ENCODE measurements at places on chromosomes 5 and 9.

DNA sequence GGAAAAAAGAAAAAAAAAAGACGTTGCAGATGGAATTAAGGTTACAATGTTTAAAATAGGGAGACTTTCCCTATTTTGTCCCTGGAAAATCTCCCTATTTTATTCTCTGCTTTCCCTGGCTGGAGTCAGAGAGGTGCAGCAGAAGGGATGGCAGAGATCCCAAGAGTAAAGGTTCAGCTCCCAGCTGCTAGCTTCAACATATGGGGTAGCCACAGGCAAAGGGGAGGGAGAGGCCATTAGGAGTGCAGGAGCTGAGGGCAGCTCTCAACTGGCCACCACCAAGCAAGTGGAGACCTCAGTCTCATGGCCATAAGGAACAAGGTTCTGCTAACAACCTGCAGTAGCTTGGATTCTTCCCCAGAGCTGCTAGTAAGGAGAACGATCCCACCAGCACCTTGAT, 367.0 kb upstream of the DAP start:
- DNase-seq, result no peak

DNA sequence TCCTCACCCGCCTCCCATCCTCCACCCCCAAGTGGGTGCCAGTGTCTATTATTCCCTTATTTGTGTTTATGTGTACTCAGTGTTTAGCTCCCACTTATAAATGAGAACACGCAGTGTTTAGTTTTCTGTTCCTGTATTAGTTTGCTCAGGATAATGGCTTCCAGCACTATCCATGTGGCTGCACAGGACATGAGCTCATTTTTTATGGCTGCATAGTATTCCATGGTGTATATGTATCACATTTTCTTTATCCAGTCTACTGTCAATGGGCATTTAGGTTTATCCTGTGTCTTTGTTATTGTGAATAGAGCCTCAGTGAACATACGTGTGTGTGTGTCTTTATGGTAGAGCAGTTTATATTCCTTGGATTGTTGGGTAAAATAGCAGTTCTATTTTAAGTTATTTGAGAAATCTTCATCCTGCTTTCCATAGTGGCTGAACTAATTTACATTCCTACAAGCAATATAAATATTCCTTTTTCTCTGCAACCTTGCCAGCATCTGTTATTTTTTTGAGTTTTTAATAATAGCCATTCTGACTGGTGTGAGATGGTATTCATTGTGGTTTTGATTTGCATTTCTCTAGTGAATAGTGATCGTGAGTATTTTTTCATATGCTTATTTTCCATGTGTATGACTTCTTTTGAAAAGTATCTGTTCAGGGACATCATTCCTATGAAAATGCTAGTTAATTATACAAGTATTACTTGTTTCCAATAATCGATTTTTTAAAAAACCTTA, 164.0 kb upstream of the CCDC152 start:
- no peak for DNase-seq

DNA sequence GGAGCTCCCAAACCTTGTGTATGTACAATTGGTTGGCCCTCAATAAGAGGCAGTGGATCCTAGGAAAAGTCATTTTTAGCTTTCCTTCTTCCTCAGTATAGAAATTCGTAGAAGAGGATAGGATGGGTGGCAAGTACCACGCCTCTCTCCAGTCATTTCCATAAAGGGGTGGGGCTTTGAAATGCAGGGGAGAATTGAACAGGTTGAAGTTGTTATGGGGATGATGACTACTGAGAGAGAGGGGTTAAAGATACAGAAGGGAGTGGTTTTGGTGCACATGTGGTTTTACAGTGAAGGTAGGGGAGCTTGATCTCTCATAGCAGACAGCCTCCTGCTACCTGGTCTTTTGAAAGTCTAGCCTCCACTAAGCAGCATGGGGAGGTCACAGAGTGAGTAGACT, 54.4 kb upstream of the FAM120AOS start:
- no peak for DNase-seq

- DNase-seq, result no peak
Observed at GRCh38 chr5:132283423-132284043, 10.7 kb upstream of the SLC22A4 start.

- DNase-seq, result no peak
Observed at GRCh38 chr5:91797576-91797975, 414.5 kb upstream of the ARRDC3 start.

GRCh38 chr5:14504332-14504727, 77.3 kb upstream of the OTULINL start:
- no peak for DNase-seq

GRCh38 chr9:70949239-70949638, 172.2 kb downstream of the TRPM3 start:
- DNase-seq, result no peak

- no peak for DNase-seq
Observed at GRCh38 chr5:74966141-74967026, 86.0 kb downstream of the GCNT4 start.

GRCh38 chr5:80594810-80595209, 24.7 kb upstream of the ANKRD34B start:
- DNase-seq, result no peak

- no peak for DNase-seq
Observed at GRCh38 chr5:74275171-74275992, 365.1 kb downstream of the ENC1 start.

GRCh38 chr9:109166771-109167601, at the start of gene FRRS1L:
TSS of gene FRRS1L (minus strand) at chr9:109167249. CDS start at chr9:109167138, 111 bp downstream.
- no peak for DNase-seq

DNA sequence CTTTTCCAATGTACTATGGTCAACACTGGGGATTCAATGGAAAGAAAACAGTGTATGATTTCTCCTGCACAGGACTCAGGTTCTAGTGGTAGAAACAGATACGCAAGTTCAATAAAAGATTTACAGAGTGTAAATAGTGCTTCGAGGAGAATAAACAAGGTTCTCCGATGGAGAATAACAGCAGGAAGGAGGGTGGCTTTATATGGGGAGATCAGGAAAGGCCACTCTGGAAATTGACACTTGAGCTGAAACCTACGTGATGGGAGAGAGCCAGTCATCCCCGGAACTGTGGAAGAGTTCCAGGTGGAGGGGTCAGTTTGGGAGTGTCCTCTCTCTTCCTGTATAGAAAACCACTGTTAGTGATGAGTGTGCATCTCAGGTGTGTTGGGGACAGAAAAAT, 65.9 kb downstream of the GARNL3 start:
- no peak for DNase-seq

- DNase-seq, result no peak
Observed at GRCh38 chr9:98081477-98082219, 25.1 kb downstream of the NANS start.

DNA sequence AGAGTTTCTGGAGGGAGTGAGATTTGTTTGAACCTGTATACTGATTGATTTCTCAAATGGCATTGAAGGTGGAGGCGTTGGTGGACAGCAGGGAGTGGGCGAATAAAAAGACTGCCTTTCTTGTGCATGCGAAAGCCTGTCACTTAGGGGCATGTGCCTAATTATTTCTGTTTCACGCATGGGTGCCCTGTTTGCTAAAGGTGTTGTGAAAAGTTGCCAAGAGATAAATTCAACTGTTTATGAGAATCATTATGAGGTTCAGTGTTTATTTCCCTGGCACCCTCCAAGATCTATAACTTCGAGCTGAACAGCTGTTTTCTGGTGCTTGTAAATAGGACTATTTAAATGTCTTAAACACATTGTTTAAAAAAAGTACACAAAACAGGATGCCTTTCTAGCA, 67.4 kb upstream of the DMRTA1 start:
- DNase-seq, result no peak

DNA sequence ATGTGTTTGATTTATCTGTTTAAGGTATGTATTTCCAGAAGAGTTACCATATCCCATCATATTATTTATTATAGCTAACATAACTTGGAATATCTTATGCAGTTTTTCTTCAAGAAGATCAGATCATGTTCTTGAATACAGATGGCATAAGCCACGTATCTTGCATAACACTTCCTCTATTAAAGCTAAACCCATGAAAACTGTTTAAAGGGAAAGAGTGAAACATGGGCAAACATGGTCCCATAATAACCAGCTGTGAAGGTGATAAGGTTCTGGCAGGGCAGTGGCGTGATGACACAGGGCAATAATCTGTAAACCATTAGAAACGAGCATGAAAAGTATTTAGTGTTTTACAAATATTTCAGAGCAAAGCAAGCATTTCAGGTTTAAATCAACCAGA, 34.2 kb downstream of the EFNA5 start:
- DNase-seq, result no peak

DNA sequence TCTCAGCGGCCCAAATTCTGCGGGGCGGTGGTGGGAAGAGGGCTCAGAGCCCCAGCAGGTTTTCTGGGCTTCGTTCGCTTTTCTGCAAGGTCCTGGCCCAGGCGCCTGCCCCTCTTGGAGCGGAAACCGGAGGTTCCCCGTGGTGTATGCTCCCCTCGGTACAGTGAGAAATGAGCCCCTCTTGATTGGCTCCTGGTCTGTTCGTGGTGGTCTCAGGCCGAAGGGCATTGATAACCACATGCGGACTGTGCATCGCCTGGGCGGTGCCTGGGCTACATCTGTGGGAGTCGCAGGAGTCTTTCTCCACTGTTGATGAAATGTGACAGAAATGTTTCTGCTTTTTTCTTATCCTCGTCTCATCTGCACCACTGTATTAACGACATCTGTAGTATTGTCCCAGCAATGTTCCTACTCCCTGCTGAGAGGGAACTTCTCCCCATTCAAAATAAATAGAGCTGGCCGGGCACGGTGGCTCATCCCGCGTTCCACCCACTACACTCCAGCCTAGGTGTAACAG, 682 bp downstream of the MAN1B1 start:
- no peak for DNase-seq

DNA sequence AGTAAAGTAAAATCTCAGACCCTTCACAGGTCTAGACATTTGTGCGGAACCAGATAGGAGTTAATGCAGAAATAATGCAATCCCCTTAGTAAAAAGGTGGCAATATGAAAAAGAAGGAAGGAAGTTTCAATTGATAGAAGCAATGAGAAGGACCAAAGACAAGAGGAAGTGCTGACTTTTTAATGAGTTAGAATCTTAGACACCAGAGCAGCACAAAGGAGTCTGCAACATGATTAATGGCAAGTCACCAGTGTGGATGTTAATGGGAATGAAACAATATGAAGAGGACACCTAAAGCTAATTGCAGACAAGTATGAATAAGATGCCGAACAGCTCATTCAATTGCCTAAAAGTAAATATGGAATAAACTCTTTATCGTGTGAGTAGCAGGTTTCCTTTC, 50.9 kb downstream of the MEGF9 start:
- DNase-seq, result no peak

- no peak for DNase-seq
Observed at GRCh38 chr5:154112255-154112654, 73.5 kb downstream of the MFAP3 start.

GRCh38 chr9:126956917-126957686, 42.5 kb downstream of the RALGPS1 start:
- DNase-seq, result no peak

- no peak for DNase-seq
Observed at GRCh38 chr9:93057042-93057702, 1.3 kb upstream of the SUSD3 start.

DNA sequence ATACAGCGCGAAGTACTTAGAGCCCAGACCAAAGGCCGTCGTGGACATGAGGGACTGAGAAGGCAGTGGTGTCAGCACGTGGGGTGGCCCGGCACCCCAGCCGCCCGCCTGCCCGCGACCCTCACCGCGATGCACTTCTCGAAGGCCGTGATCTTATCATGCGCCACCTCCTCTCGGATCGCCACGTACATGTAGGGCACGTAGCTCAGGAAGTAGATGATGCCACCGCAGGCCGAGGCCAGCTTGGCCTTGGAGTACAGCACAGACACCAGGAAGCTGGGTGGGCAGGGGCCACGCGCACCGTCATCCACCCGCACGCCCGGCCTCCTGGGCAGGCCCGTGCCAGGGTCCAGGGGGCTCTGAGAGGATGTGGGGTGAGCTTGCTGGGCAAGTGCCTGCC, 11.0 kb downstream of the ABCA2 start:
- no peak for DNase-seq

- no peak for DNase-seq
Observed at GRCh38 chr5:123448017-123448617, 24.9 kb upstream of the CEP120 start.

GRCh38 chr5:58258984-58259684, 200.8 kb downstream of the PLK2 start:
- no peak for DNase-seq

- DNase-seq, result no peak
Observed at GRCh38 chr5:30147976-30148375, 1045.5 kb upstream of the CDH6 start.

GRCh38 chr5:107817951-107818350, 147.2 kb upstream of the EFNA5 start:
- no peak for DNase-seq

GRCh38 chr5:139692679-139693308, 44.6 kb downstream of the CXXC5 start:
- DNase-seq, result no peak

DNA sequence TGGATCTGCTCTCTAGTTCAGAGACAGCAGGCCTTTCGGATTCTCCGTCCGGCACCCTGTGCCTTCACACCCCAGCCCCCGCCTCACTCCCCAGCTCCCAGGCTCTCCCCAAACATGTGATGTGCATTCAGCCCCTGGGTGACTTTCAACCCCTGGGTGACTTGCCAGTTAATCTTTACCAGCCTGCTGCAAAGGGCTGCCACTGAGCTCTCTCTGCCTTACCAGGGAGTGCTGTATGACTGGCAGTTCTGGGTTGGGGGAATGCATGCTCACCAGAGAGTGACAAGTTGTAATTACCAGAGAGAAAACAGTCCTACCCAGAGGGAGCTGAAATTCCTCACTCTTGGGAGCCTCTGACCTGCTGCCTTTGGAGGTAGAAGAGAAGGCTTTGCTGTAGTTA, 4.9 kb upstream of the ADRA1B start:
- DNase-seq, result no peak

DNA sequence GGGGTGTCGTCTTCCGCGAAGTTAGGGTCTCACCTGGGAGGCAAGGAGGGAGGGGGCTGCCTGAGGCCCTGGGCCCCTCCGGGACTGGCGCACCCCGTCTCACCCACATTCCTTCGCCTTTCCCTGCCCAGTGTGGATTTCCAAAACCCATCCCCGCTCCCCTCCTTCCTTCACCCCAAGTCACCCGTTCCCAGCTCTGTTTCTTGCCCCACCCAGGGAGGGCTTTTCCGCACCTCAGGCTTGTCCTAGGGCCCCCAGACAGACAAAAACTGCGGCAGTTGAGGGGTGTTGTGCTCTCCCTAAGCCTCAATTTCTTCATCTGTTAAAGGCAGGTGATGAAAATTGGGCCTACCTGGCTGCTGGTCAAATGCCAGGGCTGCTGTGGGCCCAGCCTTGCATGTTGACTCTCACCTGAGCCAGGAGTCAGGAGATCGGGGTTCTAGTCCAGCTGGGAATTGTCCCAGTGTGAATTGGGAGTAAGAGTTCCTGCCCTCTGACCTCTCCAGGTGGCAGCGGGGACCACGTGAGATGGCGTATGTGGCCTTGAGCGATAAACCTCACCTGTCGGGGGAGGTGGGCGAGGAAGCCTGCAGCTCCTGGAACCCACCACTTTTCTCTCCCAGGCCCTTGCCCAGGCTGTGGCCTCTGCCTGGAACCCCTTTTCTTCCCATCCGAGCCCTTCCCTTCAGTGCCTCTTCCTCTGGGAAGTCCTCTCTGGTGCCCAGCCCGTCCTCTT, 143.4 kb upstream of the IER5L start:
- DNase-seq, result no peak

All from stimulated activated CD8-positive, alpha-beta memory T cell treated with anti-CD3 and anti-CD28 coated beads, Interleukin-4, amount 100 ng/mL, for 4 hours (primary cell).